ENCODE measurements at places on chromosomes 2 and 18. TPM values are rescaled to one million over a fixed set of nuclear protein-coding genes. Genes with fewer than 3 reads are reported as not detected.

GRCh38 chr2:9378433-9379390 lies 44.6 kb downstream of the ITGB1BP1 start:
- H3K4me1 ChIP-seq, result no peaks in the 10 kb centered on the region
- no peak for DNase-seq
- peaks cover 4% of the 10 kb centered on the region for H3K27me3 ChIP-seq
- no peak overlapping the region for H3K27ac ChIP-seq

DNA sequence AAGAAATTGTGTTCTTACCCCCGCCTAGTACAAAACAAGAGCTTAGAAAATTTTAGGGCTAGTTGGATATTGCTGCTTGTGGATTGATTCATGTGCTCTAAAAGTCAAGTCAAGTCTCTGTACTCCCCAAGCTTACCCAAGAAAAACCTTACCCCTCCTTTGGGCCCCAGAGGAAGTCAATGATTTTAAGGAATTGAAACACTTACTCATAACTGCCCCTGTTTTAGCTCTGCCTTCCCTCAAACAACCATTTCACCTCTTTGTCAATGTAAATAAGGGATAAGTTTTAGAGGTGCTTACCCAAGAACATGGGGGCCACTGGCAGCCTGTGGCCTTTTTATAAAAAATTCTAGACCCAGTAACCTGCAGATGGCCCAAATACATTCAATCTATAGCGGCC lies 136.6 kb upstream of the RMP24 start:
- no peaks in the 10 kb centered on the region for H3K27me3 ChIP-seq
- no peaks in the 10 kb centered on the region for H3K4me1 ChIP-seq
- no peak overlapping the region for H3K27ac ChIP-seq
- no peaks in the 10 kb centered on the region for H3K36me3 ChIP-seq
- no peak overlapping the region for H3K4me3 ChIP-seq

DNA sequence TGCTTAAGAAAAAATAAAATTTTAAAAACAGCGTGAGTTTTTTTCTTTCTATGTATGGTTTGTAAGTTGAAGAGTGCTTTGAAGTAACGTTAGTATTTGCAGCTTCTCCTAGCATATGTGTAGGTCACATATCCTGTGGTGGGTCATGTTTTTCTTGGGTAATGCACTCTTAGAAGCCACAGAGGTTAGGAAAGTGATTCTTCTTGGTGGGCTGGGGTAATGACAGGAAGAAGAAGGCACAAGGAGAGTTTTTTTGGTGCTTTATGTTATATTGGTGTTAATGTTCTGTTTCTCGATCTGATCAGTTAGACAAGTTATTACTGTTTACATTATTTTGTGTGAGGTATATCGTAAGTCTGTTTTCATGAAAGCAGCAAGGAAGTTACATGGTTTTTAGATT lies 109.0 kb downstream of the ICA1L start:
- DNase-seq, result peak; percentile 37
- peak overlapping the region; percentile 86 for H3K27ac ChIP-seq
- peaks cover 34% of the 10 kb centered on the region for H3K4me1 ChIP-seq
- peaks cover 62% of the 10 kb centered on the region for H3K36me3 ChIP-seq

- H3K4me1 ChIP-seq, result peaks cover 8% of the 10 kb centered on the region
- H3K27me3 ChIP-seq, result peaks cover 10% of the 10 kb centered on the region
- no peaks in the 10 kb centered on the region for H3K36me3 ChIP-seq
These were observed 62.9 kb upstream of the ZEB2 start for GRCh38 chr2:144582651-144583380.

- no peak for DNase-seq
- no peaks in the 10 kb centered on the region for H3K4me1 ChIP-seq
- no peaks in the 10 kb centered on the region for H3K36me3 ChIP-seq
- peaks cover 21% of the 10 kb centered on the region for H3K27me3 ChIP-seq
These were observed 53.2 kb downstream of the CIB4 start for GRCh38 chr2:26587994-26588393.

GRCh38 chr18:32081881-32082280 lies 9.8 kb upstream of the RNF138 start:
- no peak overlapping the region for H3K27ac ChIP-seq
- DNase-seq, result no peak
- H3K27me3 ChIP-seq, result peaks cover 2% of the 10 kb centered on the region
- H3K4me3 ChIP-seq, result no peak overlapping the region
- peaks cover 25% of the 10 kb centered on the region for H3K36me3 ChIP-seq

GRCh38 chr2:201313362-201313761 lies 43.8 kb downstream of the FLACC1 start:
- H3K4me1 ChIP-seq, result no peaks in the 10 kb centered on the region
- no peak overlapping the region for H3K4me3 ChIP-seq
- H3K27me3 ChIP-seq, result no peaks in the 10 kb centered on the region

DNA sequence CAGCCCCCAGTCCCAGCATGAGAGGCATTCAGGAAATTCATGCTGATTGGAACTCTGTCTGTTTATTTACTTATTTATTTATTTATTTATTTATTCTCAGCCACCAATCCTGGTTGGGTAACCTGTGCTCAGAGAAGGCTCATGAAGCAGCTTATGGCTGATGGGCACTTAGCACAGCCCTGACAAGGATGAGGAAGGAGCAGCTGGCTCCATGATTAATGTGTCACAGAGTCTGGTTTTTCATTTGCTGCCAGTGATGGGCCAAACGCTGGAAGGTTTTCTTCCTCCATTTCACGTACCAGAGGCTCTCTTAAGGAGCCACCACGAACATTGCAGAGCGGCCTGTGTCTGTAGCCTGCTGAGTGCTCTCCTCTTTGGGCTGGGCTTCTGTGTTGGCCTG lies 28.3 kb upstream of the KCNS3 start:
- H3K36me3 ChIP-seq, result no peaks in the 10 kb centered on the region
- peaks cover 3% of the 10 kb centered on the region for H3K27me3 ChIP-seq
- no peak overlapping the region for H3K27ac ChIP-seq
- H3K4me3 ChIP-seq, result no peak overlapping the region
- no peak for DNase-seq
- H3K4me1 ChIP-seq, result no peaks in the 10 kb centered on the region

GRCh38 chr2:207012461-207012860 lies 73.1 kb downstream of the CPO start:
- H3K27ac ChIP-seq, result no peak overlapping the region
- H3K36me3 ChIP-seq, result no peaks in the 10 kb centered on the region
- no peak for DNase-seq
- no peaks in the 10 kb centered on the region for H3K4me1 ChIP-seq

GRCh38 chr18:5909125-5909524 lies 13.8 kb upstream of the TMEM200C start:
- H3K4me1 ChIP-seq, result no peaks in the 10 kb centered on the region
- H3K27ac ChIP-seq, result no peak overlapping the region
- peaks cover 8% of the 10 kb centered on the region for H3K27me3 ChIP-seq
- DNase-seq, result no peak
- H3K4me3 ChIP-seq, result no peak overlapping the region
- H3K36me3 ChIP-seq, result no peaks in the 10 kb centered on the region

DNA sequence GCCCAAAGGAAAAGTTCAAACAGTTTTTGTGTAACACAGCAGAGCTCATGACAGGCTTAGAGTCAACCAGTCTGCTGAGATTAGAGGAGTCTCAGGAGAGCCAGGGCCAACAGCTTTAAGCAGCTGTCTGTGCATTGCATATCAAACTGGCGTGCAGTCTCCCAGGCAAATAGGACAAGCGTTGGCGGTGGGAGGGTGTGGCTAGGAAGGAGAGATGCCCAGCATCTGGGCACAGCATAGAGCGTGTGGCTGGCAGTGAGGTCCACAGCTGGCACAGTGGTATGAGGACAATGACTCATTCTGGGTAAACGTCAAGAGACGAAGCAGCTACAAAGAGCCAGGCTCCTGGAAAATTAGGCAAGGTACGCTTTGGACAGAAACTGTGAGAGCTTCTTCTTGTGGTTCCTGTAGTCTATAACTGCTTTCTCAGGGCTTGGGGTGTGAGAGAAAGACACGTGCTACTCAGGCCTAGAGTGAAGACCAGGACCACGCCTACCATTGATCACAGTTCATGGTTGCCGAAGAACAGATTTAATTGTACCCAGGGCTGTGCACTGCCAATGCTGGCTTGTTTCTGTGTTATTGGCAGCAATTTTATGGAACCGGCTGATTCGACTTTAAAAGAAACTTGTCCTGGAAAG lies 14.8 kb downstream of the ZAP70 start:
- H3K4me3 ChIP-seq, result no peak overlapping the region
- no peaks in the 10 kb centered on the region for H3K27me3 ChIP-seq
- no peak overlapping the region for H3K27ac ChIP-seq

GRCh38 chr2:237164474-237165042 lies 78.9 kb downstream of the COPS8 start:
- no peaks in the 10 kb centered on the region for H3K4me1 ChIP-seq
- no peaks in the 10 kb centered on the region for H3K36me3 ChIP-seq
- no peak for DNase-seq
- no peak overlapping the region for H3K4me3 ChIP-seq

DNA sequence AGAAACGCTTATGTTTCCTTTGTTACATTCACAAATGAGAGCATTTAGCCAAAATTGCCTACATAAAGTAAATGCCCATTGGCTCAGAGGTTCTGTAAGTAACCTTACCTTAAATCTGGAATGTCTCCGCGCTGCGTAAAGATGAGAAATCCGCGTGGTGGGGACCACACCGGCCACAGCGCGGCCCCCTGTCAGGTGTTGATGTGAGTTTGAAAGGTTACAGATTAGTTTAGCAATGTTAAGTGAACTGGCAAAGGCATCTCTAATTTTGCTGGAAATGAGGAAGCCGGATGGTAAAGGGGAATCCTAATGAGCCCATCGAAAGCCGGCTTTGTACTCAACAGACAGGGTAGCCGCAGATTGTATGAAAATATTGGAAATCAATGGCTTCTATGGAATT lies 11.8 kb downstream of the SALL3 start:
- no peak for DNase-seq
- no peak overlapping the region for H3K27ac ChIP-seq
- H3K4me3 ChIP-seq, result no peak overlapping the region

DNA sequence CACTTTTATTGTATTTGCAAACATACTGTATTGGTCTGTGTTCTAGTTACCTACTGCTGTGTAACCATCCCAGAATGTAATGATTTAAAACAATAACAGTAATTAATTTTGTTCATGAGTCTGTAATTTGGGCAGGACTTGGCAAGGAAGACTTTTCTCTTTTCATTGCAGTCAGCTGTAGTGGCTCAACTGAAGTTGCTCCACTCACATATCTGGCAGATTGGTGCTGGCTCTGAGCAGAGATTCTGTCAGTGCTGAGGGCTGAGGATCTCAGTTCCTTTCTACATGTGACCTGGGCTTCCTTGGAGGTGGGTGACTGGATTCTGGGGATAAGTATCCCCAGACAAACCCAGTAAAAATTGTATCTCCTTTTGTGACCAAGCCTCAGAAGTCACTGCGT lies 26.6 kb downstream of the PTPN4 start:
- no peaks in the 10 kb centered on the region for H3K27me3 ChIP-seq
- no peak overlapping the region for H3K27ac ChIP-seq
- DNase-seq, result no peak
- H3K4me3 ChIP-seq, result no peak overlapping the region
- H3K36me3 ChIP-seq, result peaks cover 16% of the 10 kb centered on the region

GRCh38 chr2:200471928-200472645 lies 37.8 kb downstream of the KCTD18 start:
- no peak for DNase-seq
- H3K27me3 ChIP-seq, result no peaks in the 10 kb centered on the region
- no peak overlapping the region for H3K27ac ChIP-seq
- peaks cover 28% of the 10 kb centered on the region for H3K4me1 ChIP-seq
- H3K4me3 ChIP-seq, result no peak overlapping the region
- peaks cover 47% of the 10 kb centered on the region for H3K36me3 ChIP-seq

DNA sequence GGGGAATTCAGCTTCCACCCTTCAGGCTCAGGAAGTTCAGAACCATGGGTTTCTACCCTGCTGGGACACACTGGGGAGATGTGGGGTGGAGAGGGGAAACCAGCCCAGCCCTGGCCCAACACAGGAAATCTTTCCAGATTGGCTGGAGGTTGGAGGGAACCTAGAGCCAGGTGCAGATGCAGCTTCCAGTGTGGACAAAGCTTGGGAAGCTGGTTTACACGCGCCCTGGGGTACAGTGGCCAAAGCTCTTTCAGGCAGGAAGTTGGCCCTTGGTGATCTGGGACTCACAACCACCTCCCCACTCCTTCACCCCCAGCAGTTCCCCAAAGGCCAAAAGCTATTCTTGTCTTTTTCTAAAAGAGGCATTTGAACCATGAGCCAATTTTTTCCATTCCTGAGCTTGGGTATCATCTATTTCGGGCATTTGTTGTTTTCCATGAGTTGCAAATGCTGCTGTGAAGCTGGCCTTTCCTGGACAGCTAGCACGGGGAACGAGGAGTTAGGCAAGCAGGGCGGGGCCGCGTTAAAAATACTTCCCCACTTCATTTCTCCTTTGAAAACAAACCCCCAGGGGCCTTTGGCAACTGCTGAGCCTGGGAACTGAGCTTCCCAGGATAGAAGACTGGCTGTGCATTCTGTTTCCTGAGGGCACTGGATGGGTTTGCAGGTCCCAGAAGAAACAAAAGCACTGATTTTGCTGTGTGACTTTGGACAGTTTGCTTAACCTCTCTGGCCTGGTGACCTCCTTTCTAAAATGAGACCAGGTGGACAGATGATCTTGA lies 3.1 kb upstream of the ARID5A start:
- no peak for DNase-seq
- H3K4me1 ChIP-seq, result peaks cover 70% of the 10 kb centered on the region
- H3K27me3 ChIP-seq, result no peaks in the 10 kb centered on the region

DNA sequence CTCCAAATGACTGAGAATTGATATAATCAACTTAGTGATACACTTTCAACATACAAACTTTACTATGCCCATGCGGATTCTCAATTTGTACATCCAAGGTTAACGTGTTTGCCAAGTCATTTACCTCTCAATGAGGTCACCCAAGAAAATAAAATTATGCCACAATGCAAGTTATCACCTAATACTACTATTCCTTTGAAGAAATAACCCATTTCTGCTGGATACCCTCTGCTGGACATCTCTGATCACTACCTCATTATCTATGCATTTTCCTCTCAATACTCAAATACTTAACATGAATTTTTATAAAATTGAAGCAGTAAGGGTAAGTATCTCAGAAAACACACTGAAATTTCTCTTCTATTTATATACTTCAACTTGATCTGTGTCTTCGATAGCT lies 12.7 kb downstream of the HNRNPLL start:
- no peak for DNase-seq
- H3K4me3 ChIP-seq, result no peak overlapping the region
- H3K27ac ChIP-seq, result no peak overlapping the region

DNA sequence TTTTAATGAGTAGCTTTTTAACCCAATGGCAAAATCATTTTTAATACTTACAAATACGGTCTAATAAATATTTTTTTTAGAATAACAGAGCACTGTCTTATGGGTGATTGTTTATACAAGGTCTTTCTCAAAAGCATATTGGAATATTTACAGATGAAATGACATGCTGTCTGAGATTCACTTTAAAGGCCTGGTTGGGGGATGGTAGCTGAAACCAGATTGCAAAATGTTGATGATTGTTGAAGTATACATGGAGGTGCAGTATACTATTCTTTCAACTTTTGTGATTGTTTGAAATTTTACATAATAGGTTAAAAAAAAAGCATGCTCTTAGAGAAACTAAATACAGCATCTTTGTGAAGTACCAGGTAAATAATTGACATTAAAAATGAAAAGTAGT lies 111.2 kb downstream of the FMNL2 start:
- H3K36me3 ChIP-seq, result no peaks in the 10 kb centered on the region
- H3K27ac ChIP-seq, result no peak overlapping the region
- H3K27me3 ChIP-seq, result peaks cover 6% of the 10 kb centered on the region
- H3K4me3 ChIP-seq, result no peak overlapping the region
- DNase-seq, result no peak
- H3K4me1 ChIP-seq, result no peaks in the 10 kb centered on the region

Gene ASTL
- 0.22 TPM for total RNA-seq

Gene ALPP
- total RNA-seq, result not detected

Gene C2orf81
- total RNA-seq, result 3.0 TPM

Gene DBI
- total RNA-seq, result 130 TPM

Gene LRRC30
- total RNA-seq, result not detected

Gene ZAP70
- total RNA-seq, result 302 TPM
